G401 (cell line): ENCODE measurements at places on chromosomes 5 and 9.

DNA sequence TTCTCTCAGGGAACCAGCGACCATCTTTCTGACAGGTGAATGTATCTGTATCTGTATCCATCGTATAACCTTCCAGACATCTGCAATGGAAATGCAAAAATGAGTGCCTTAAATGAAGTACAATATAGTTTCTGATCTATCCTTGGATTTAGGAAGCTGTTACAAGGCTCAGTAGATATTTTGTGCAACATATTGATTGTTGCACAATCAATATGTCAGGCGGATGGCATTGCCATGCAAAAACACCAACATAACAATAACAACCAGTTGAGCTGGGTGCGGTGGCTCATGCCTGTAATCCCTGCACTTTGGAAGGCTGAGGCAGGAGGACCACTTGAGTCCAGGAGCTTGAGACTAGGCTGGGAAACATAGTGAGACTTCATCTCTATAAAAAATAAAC is 66.8 kb upstream of the TXNDC8 start:
- DNase-seq = no peak

GRCh38 chr5:74237571-74238145 is 402.9 kb downstream of the ENC1 start:
- DNase-seq = no peak

DNA sequence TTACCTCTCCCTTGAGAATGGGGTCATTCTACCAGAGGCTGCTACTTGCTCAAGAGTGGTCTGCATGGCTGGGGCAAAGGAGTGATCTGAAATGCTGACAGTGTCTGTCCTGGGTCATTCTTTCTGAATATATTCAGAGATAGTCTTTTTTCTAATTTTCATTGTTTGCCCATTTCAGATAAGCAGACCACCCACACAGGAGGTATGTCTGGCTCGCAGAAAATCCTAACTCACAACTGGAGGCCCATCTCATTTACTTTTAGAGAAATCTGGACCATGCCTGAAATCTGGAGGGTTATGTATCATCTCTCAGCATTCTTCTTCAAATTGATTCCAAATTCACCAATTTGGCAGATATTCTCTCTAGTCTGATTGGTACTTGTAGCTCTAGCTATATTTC is 227.6 kb downstream of the SEC61B start:
- DNase-seq = no peak

GRCh38 chr9:928363-929042 is 48.0 kb upstream of the DMRT3 start:
- no peak for DNase-seq

- no peak for DNase-seq
Observed at GRCh38 chr5:90994796-90995195, 388.3 kb downstream of the ARRDC3 start.

DNA sequence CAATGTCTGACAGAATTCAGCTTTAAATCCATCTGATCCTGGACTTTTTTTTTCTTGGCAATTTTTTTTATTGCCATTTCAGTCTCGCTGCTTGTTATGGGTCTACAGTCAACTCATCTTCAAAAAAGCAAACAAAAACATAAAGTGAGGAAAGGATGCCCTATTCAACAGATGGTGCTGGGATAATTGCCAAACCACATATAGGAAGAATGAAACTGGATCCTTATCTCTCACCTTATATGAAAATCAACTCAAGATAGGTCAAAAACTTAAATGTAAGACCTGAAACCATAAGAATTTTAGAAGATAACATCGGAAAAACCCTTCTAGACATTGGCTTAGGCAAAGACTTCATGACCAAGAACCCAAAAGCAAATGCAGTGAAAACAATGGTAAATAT is 389.1 kb upstream of the ST8SIA4 start:
- DNase-seq = no peak

DNA sequence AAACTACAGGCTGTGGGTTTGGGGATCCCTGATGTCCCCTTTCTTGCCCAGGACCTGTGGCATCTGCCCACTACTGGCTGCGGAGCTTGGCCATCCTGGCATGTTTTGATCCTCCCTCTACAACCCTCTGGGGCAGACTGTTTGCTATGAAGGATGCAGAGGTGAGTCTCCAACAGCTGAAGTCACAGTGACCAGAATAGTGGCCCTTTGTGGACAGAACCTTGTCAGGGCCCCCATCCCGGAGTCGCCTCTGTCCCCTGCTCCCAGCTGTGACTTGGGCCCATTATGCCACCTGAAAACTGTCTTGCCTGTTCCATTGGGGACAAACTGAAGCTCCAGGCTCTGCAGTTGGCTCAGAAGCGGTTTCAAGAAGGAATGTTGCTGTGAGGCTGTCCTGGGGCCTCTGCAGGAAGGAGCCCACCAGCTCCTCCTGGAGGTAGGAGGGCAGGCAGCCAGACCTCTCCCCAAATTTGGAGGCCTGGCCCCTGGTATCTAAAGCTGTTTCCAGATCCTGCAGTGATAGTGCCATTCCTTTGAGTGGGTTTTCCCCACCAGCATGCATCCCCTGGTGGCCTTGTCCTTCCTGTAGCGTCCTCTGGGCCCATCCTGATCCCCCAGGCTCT is 93.3 kb downstream of the BARX1 start:
- DNase-seq = no peak

GRCh38 chr9:113345190-113345589 is 4.2 kb upstream of the BSPRY start:
- DNase-seq = no peak

GRCh38 chr5:31148959-31149475 is 44.5 kb upstream of the CDH6 start:
- DNase-seq = no peak

GRCh38 chr5:98464737-98465330 is 308.6 kb upstream of the RGMB start:
- no peak for DNase-seq

- DNase-seq = no peak
Observed at GRCh38 chr5:68074633-68075032, 140.9 kb upstream of the PIK3R1 start.

DNA sequence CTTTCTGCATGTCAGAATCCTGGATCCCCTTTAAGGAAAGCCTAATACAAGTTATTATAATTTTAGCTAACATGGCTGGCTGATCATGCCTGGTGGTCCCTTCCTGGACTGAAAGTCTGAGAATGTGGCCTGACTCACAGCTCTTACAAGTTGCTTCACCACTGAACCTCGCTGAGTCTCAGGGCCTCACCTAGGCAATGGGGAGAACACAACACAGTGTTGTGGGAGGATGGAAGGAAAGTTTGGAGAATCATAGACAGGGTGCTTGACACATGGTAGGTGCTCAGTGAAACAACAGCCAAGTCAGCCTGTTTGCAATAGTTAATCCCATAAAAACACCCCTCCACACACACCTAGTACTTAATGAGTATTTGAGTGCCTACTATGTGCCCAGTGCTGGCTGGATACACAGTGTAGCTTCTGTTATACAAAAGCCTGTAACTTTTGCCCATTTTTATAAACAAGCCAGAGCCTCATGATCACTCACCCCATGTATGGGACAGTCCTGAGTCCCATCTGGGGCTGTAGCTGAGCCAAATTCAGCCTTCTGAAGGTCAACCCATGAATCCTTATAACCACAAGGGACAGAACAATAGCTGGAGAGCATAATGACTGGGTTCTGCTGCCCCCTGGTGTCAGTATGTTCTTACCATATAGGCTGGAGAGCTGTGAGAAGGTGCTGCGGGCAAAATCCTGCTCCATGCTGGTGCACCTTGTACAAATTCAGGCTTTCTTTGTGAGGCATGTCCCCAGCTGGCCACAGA is 3.9 kb downstream of the ACSL6 start:
- peak; percentile 80 for DNase-seq

DNA sequence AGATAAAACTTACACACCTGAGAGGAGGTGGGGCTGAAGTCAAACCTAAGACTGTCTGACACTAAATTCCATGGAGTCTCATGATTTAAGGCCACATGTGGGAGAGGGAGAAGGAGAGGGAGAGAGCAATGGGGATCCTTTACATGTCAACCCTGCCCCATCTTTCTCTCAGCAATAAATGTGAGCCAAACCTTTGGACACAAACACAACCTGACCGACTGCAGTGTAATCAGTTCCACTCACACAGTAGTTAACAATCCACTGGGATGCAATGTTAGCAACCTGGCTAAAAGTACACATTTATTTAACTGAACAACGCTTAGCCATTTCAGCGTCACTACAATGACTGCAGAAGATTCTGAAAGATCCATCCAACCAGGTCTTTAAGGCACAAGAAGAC is 273.0 kb downstream of the GLIS3 start:
- no peak for DNase-seq

GRCh38 chr9:26813247-26813646 is 79.4 kb downstream of the CAAP1 start:
- no peak for DNase-seq

- no peak for DNase-seq
Observed at GRCh38 chr5:95177456-95177855, 107.4 kb downstream of the MCTP1 start.

- DNase-seq = no peak
Observed at GRCh38 chr9:14106699-14107098, 207.2 kb downstream of the NFIB start.

GRCh38 chr5:59125011-59125961 is 542.4 kb downstream of the RAB3C start:
- peak; percentile 20 for DNase-seq

DNA sequence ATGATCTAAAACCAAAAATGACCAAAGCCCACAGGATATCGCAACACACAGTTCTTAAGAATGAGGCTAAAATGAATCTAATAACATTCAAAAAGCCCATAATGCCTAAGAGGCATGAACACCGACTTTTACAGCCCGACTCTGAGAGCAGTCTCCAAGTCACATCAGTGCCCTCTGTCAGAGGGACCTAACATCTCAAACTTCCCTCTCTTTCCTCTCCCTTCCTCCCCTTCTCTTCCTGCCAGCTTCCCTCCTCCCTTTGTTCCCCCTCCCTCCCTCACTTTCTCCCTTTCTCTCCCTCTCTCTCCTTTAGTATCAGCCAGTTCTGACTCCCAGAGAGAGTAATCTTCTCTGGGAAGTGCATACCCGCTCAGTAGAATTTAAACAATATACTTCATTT is 154.4 kb downstream of the GLIS3 start:
- no peak for DNase-seq

DNA sequence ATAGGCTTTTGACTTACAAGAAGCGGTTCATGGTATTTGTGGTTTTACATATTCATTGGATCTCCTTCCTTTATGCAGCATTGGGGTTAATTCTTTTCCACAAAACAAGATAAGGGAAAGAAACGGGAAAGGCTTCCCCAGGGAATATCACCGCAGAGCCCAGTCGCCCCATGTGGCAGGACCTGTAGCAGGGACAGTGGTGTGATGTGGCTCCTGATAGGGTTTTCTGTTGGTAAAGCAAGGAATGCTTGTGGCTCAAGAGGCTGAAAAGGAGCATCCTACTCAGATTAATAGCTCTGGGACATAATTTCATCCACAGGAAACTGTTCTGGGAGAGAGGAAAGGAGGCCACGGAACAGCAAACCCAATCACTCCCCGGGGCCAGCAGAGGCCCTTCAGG is 699.9 kb downstream of the MTRR start:
- DNase-seq = no peak

DNA sequence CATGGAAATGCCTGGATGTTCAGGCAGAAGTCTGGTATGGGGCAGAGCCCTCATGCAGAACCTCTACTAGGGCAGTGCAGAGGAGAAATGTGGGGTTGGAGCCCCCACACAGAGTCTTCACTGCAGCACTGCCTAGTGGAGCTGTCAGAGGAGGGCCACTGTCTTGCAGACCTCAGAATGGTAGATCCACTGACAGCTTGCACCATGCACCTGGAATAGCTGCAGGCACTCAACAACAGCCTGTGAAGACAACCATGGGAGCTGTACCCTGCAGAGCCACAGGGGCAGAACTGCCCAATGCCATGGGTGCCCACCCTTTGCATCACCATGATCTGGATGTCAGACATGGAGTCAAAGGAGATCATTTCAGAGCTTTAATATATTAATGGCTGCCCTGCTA is 36.9 kb downstream of the TRIP13 start:
- no peak for DNase-seq

GRCh38 chr9:136292591-136293448 is 11.1 kb downstream of the CCDC187 start:
- no peak for DNase-seq

GRCh38 chr9:133233681-133234432 is 24.8 kb upstream of the OBP2B start:
- DNase-seq = no peak

DNA sequence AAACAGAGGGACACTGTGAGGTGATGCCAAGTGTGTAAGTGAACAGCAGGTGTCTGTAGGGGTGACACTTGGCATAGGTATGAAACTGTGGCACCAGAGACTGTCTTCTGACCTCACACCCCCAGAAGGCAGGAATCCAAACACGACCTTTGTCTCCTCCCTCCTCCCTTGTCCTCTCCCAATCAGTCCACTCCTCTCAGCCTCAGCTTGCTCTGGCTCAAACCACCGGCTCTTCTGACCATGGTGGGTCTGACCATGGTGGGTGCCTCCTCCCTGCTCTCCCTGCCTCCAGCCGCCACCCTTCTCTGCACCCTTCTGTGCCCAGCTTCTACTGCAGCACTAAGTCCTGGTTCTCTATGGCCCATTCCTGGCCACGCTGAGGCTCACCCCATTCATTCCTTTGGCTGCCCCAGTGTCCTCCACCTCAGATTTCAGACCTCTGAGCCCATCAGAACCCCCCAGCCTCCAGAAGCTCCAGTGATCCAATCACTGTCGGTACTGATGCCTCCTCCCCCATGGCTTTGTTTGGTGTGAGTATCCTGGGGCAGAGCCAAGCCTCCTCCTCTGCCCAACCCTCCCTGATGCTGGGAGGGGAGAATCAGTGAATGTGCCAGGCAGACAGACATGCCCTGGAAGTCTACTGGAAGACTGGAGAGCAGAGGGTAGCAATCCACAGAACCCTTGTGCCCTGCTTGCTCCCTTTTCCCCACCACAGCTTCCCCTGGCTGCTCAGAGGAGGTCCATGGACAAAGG is 1.7 kb upstream of the ARID3C start:
- DNase-seq = no peak

DNA sequence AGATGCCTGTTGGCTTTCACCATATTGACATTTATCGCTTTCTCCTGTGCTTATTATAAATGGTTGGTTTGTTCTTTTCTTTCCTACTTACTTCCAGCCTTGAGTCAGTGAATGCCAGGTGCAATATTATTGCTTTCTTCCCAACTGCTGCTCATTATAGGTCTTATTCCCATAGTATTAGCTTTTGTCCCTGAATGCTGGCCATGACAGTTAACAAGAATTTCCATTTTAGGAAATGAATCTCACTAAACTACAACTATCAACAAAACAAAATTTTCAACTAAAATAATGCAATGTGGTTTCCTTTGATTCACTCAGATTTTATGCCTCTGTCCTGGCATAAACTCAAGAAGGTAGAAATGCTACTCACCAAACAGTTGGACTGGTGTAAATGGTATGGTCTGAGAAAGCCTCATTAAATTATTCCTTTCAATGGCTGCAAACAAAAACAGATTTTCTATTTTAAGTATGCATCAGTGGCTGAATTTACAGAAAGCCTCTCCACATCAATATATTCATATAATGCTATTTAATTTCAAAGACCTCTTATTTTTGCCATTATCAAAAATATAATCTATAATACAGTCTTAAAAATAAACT is 145.4 kb downstream of the TRPM6 start:
- no peak for DNase-seq

DNA sequence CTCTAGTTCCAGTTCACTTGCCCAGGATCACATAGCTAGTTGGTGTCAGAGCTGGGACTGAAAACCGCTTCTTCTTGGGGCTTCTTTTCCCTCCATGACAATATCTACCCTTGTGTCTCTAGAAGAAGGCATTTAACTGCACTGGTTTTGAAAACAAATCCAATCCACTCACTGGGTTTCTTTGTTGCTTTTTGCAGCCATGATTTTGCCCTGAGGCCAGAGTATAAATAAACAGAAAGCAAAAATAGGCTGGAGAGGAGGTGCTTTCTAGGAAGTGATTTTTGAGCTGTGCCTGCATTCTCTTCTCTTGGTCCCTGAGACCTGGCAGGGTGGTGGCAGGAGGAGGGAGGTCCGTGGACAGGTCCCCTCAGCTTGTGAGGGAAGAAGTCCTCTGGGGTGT is 6.9 kb upstream of the TRIO start:
- DNase-seq = no peak
